Naive thymus-derived CD8-positive, alpha-beta T cell (primary cell): ENCODE measurements at places on chromosomes 5 and 9.

DNA sequence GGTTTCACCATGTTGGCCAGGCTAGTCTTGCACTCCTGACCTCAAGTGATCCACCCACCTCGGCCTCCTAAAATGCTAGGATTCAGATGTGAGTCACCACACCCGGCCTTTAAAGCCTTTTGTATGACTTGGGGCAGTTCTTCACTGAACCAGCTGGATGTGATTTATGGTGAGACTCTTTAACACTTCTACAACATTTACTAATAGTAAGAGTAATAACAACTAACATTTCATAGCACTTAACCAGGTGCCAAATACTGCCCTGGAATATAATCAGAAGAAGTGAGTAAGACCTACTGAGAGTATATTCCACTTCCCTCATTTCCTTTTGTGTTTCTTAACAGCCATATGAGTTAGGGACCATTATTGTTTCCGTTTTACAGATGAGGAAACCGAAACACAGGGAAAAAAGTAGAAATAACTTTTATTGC, 10.0 kb downstream of the ZSWIM6 start:
- DNase-seq = no peak

DNA sequence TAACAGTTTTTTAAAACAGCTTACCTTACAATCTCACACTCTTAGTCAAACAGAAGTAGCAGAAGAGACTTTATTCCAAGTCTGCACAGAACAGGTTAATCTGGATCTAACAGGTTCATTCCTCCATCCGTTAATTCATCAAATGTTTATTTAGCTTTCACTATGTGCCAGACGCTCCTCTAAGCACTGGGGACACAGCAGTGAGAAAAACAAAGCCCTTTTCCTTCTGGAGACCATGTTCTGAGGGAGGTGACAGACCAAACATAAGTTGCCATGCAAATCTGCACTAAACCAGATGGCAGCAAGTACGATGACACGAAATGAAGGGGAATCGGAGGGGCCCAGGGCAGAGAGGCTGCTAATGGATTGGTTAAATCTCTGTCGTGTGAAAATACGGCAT, 17.1 kb upstream of the GLIPR2 start:
- no peak for DNase-seq

DNA sequence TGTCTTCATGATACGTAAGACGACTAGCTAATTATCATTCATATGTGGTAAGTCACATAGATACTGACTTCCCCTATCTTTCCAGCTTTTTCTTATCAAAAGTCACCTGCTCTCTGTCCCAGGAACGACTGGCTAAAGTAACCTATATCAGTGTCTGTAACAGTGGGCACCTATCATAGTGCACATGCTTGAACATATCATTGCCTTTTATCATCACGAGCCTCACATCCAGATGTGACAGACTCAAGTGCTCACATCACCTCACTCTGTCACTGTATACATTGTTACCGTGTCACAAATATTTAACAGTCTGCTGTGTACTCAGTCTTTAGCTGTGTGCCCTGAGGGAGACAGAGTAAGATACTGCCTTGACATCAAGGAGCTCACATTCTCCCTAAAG, 125.4 kb upstream of the CCDC152 start:
- DNase-seq = no peak

GRCh38 chr5:150516011-150516410, 8.1 kb downstream of the NDST1 start:
- DNase-seq = no peak

GRCh38 chr9:110691002-110691549, 22.5 kb downstream of the MUSK start:
- no peak for DNase-seq

GRCh38 chr5:174177976-174178605, 132.6 kb downstream of the NSG2 start:
- no peak for DNase-seq

DNA sequence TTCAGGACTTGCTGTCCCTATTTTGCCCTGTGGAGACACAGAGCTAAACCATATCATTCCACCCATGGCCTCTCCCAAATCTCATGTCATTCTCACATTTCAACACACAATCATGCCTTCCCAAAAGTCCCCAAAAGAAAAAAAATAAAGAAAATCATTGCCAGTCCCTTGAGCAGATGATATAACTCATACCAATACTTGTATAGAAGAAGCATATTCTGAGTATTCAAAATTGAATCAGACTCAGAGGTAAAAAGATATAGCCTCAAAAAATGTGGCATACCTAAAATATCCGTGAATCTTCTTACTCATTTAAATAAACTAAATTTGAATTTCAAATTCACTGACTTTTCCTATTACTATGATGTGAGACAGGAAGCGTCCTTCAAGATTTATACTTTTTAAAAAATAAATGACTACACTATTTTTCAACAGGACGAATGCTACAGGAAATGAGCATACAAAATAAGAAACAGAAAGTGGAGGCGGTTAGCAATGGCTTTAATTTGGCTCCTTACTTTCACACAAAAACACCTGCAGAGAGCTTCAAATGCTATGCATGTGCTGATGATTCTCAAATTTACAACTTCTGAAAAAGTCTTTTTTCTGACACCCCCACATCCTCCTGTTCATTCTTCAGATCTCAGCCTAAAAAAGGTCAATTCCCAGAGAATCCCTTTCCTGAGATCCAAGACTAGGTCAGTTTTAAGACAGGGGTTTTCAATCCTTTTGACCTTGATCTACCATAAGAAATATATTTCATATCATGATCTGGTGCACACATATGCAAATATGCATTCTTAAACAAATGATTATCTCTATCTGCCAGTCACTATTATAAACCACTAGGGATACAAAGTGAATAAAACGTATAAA, 39.6 kb upstream of the DMXL1 start:
- DNase-seq = peak; percentile 13

GRCh38 chr9:105318729-105319191, 74.3 kb downstream of the SLC44A1 start:
- no peak for DNase-seq

DNA sequence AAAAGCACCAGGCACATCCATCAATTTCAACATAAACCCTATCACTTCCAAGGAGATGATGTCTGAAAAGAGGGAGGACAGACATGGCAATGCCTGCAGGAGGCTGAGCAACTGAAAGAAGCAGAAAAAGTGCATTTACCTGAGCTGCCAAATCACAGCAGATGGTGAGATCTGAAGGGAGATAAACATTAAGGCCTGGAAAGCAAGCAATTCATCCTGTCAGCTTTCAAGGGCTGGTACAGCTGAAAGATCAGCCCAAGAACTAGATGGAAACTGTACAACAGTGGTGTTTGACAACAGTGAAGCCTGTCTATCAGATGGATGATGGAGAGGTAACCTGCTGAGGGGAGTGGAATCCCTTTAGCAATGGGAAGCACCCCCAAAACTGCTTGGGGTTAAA, 433.2 kb upstream of the ZNF608 start:
- DNase-seq = no peak

GRCh38 chr9:90645721-90646120, 3.1 kb upstream of the DIRAS2 start:
- no peak for DNase-seq

- DNase-seq = no peak
Measured at GRCh38 chr5:138705007-138705406, 48.2 kb upstream of the CTNNA1 start.

- DNase-seq = no peak
Measured at GRCh38 chr5:130893006-130893405, 272.1 kb downstream of the HINT1 start.
